NCI-H1048 (cell line): ENCODE measurements at places on chromosomes 4 and X.

- DNase-seq: no peak
Observed at GRCh38 chr4:55543858-55544257, 2.9 kb downstream of the CLOCK start.

DNA sequence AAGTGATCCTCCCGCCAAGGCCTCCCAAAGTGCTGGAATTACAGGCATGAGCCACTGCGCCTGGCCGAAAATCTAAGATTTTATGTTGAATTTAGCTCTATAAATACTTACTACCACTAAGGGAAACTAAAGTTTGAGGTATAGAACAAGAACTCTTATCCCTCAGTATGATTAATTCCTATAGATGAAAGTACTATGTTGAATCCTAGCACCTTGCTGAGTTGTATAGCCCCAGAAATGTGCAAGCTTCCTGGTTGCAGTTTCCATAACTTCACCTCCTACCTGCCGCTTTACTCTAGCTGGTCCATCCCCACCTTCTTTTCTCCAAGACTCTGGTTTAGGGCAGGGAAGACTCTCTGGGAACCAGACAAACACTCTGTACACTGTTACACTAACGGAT, 11.8 kb upstream of the TSPAN5 start:
- no peak for DNase-seq

DNA sequence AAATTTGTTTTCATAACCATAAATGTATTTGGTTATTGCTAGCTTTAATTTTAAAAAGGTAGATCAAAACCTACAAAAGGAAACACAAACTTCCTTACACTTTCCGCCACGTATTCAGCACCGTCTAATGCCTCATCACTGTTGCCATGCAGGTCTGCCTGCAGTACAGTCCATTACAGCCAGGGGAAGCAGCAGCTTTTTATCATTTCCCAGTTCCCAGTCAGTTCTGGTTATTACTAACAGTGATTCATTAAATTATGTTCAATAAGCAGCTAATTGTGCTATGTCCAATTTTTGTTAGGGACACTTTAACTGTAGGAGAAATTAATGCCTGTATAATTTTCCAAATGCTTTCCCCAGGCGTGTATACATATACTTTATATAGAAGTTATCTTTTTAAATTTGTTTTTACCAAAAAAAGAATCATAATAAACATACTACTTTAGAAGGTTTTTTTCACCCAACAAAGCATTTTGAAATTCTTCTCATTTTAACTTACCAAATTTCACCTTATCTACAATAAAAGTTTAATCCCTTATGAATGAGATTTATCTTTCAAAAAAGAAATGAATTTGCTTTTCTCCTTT, 93.3 kb downstream of the ANXA3 start:
- DNase-seq: no peak

- no peak for DNase-seq
Observed at GRCh38 chr4:160510928-160511327, 1408.0 kb downstream of the RAPGEF2 start.

- DNase-seq: no peak
Observed at GRCh38 chrX:39969099-39969818, 128.5 kb downstream of the BCOR start.

DNA sequence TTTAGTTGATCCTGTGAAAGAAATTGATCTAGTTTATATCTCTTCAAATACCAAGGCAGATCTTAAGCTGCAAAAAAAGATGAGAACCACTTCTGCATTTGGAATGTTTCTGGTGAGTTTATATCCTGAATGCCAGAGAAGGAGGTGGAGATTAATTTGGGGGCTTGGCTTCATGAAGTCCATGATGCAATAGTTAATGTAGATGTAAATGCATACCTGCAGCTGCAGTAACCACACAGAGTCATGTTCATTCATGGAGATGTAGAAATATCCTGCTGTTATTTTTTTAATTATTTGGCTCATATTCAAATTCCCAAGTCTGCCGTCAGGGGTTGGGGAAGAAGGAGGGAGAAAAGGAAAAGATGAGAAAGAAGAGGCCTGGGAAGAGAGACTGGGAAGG, at the start of gene SULT1E1:
TSS of gene SULT1E1 (minus strand) at position 94 of the 400 bp plus-strand sequence. CDS start 2,501 bp downstream, outside the sequence.
- DNase-seq: no peak

GRCh38 chr4:168878623-168879022, 131.4 kb downstream of the CBR4 start:
- no peak for DNase-seq

- peak; percentile 14 for DNase-seq
Observed at GRCh38 chrX:40108959-40109287, 11.2 kb upstream of the BCOR start.

- DNase-seq: no peak
Observed at GRCh38 chr4:77433418-77433733, 172.2 kb upstream of the CXCL13 start.

DNA sequence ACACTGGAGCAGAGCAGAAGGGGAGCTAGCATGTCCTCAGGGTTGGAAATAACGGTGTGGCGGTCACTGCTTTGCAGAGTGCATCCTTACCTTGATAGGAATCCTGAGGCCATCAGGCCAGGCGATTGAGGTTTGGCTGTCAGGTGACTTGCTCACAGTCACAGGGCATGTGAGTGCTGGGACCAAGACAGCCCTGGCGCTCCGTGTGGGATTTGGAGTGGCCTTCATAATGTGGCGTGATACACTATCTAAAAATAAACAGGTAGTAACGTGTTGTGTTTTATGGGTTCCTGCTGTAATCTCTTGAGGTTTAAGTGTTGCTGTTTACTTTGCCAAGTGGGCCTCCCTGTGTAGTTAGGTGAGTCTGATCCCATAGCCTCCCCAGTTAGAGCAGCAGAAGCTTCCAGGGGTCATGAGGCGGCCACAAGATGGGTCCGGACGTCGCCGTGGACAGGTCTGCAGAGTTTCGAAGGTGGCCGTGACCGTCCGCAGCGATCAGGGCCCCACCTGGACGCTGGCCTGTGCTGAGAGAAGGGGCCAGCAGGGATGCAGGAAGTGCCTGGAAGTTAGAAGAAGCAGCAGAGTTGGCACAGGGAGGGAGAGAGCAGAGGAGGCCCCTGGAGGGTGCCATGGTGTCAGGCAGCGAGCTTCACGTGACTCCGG, 27.7 kb downstream of the RGS12 start:
- no peak for DNase-seq

GRCh38 chr4:6369924-6370645, 100.4 kb downstream of the WFS1 start:
- DNase-seq: no peak

GRCh38 chr4:1318488-1319213, 28.4 kb upstream of the UVSSA start:
- no peak for DNase-seq

- no peak for DNase-seq
Observed at GRCh38 chr4:13778367-13778766, 150.8 kb upstream of the BOD1L1 start.

GRCh38 chr4:120753854-120754253, 168.7 kb downstream of the PRDM5 start:
- no peak for DNase-seq

GRCh38 chr4:5040856-5041620, 10.2 kb upstream of the STK32B start:
- DNase-seq: no peak

- DNase-seq: no peak
Observed at GRCh38 chr4:25101836-25102235, 58.4 kb downstream of the SEPSECS start.

DNA sequence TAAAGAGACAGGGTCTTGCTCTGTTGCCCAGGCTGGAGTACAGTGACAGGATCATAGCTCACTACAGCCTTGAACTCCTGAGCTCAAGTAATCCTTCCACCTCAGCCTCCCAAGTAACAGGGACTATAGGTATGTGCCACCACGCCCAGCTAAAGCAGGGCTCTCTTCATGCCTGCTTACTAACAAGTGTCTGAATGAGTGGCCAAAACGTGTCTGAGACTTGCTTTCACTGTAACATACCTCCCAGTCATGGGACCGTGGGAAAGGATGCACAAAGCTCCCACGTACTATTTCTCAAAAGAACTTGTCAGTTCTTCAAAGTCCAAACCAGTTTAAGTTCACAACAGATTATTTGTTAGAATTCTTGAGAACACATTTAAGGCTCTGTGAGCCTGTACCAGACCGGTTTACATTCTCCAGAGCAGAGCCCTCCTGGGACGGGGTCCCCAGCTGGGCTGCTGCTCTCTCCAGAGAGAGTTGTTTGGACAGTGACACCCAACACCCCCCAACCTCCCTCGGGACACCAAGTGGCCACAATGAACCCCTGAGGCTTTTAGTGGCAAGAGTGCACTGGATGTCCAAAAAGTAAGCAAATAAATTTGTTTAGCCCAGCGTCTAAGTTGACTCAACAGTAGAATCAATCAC, 24.1 kb downstream of the SH3KBP1 start:
- no peak for DNase-seq

DNA sequence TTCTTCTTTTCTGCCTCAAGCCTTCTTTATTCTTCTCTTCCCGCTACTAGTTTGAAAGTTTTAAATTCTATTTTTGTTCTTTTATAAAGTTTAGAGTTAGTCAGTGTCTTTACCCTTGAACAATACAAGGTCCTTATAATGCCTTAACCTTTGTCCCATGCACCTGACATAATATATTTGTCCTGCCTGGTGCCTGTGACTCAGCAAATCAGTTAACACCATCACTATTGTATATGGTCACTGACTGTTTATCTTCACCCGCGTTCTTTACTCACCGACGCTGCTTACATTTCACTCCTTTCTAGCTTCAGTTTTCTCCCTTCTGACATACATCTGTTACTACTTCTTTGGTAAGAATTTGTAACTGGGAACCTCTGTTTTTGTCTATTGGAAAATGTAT, 5.7 kb downstream of the SMIM20 start:
- no peak for DNase-seq

GRCh38 chrX:68942840-68943239, 114.0 kb downstream of the EFNB1 start:
- no peak for DNase-seq

- no peak for DNase-seq
Observed at GRCh38 chrX:102958794-102959193, 21.7 kb downstream of the RAB40AL start.

DNA sequence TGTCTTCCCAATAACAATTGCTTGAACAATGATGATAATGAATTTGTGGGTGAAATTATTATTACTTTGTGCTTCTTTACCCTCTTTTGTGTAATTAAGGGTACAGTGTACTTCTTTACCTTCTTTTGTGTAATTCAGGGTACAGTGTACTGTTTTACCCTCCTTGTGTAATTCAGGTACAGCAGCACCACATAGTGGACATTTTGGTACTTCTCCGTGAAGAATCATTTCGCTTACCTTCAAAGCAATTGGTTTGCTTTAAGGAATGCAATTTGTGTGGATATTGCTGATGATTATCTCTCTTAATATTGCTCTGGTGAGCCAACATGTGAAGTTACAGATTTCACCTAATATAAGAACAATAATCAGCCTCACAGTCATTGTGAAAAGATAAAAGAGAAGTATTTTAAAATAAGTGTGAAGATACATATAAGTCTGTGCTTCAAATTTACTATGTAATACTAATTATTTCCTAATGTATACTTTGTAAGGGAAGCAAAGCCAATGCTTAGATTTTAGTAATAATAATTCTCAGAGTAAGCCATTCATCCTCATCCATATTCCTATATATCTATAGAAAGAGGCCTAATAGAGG, 27.2 kb upstream of the SEC24B start:
- peak; percentile 30 for DNase-seq

- DNase-seq: no peak
Observed at GRCh38 chr4:158930639-158930972, 161.8 kb downstream of the FNIP2 start.

- DNase-seq: no peak
Observed at GRCh38 chr4:107999932-108000539, 10.3 kb downstream of the HADH start.

- no peak for DNase-seq
Observed at GRCh38 chrX:72124540-72125201, 7.0 kb downstream of the RTL5 start.

GRCh38 chr4:17068392-17068791, 169.9 kb upstream of the LDB2 start:
- DNase-seq: no peak

GRCh38 chrX:57918750-57919436, 8.6 kb upstream of the ZXDA start:
- no peak for DNase-seq
